Activated T-cell treated with anti-CD3 and anti-CD28 coated beads, Interleukin-2, amount 50 U/mL, for 72 hours (primary cell): ENCODE measurements at places on chromosomes 2 and 18.
A peak's percentile ranks its signal among the peaks of the same experiment; 100 is the strongest.

DNA sequence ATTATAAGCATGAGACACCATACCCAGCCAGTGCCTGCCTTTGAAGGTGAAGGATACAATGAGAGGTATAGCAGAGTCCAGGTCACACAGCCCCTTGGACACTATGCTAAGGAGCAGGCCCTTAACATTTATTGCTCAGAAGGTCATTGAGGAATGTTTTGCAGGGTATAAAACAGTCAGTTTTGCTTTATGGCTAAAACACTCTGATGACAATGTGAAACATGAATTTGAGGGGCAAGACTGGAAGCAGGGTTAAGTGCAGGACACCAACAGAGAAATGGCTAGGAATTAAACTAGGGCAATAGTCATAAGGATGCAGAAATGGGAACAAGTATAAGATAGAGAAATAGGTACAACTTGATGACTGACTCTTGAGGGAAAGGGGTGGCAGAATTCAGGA is 141.1 kb downstream of the METTL4 start:
- DNase-seq, result no peak

GRCh38 chr2:165475277-165476004 is 5.9 kb downstream of the CSRNP3 start:
- no peak for DNase-seq

GRCh38 chr2:67258831-67259230 is 138.3 kb upstream of the ETAA1 start:
- DNase-seq, result no peak

DNA sequence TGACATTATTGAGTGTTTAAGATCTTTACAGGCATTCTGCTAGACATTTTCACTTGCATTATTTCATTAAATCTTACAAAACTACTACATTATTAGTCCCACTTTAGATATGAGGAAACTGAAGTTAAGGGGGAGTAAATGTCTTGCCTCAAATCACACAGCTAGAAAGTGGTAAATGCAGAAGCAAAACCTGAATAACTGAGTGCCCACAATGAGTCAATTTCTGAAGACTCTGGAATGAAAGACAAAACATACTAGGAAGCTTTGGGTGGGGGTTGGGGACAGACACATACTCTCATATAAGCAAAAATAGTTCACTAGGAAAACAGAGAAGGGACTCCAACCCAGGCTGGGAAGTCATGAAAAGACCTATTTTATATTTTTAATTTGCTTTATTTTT is 214.4 kb upstream of the LRATD1 start:
- no peak for DNase-seq

GRCh38 chr18:36809590-36810381 is 19.0 kb downstream of the TPGS2 start:
- peak; percentile 23 for DNase-seq

DNA sequence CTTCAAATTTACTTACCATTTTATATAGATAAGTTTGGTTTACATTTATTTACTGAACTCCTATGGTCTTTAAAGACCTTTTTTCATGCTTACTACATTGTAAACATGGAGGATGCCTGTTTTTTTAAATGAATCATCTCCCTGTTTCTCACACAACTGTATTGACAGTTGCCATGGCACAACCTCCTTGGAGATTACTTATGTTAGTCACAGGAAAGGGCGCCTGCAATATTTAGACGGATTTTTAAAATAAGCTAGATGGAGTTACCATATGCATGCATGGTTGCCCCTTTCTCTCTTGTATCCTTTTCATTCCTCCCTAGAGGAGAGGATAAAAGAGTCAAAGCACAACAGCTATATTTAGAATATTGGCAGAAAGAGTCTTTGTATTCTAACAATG is 34.8 kb upstream of the CCDC102B start:
- DNase-seq, result no peak

GRCh38 chr2:223464071-223464470 is 138.1 kb downstream of the SCG2 start:
- no peak for DNase-seq

DNA sequence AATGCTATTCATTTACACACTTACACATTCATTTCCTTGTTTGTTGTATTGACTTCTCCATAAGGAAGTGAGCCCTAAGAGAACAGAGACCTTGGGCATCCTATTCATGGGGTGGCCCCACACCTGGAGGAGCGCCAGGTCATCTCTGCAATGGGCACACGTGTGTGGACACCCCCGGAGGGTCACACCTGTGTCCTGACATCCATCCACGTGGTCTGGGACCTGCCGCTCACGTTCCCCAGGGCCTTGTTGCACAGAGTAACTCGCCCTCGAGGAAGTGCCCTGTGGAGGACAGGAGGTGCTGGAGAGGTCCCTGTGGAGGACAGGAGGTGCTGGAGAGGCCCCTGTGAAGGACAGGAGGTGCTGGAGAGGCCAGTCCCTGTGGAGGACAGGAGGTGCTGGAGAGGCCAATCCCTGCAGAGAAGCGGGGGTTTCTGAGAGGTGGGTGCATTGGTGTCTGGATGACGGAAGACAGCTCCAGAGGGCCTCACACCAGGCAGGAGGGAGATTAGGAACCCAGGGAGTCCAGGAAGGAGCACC is 73.2 kb upstream of the GPC1 start:
- DNase-seq, result no peak

DNA sequence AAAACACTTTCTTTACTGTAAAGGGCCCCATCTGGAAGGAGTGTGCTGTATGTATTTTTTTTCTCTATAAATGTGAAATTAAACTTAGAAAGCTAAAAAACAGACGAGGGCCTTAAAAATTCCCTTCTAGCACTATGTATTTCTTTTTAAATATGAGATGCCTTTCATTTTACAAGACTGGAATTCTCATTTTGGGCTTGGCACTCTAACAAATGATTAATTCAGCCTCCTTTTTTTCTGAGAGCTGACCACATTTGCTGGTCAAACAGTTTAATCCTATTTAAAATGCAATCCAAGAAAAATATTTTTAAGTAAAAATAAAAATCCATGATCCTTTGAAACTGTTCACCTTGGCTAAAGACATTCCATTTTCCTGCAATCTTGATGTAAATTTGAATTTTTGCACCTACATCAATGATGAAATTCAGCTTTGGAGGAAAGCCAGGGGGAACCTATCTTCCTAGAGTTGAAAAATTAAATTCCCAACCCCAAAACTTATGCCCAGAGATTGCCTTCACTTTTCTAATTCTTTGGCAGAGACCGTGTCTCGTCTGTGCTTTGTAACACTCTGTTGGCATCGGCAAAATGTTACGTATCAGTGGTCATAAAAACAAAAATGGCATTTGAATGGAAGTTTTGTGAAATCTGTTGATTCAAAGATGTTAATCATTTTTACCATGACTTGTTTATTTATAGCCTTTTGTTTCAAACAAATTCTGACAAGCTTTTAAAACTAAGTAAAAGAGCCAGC is 284.5 kb downstream of the ZNF521 start:
- no peak for DNase-seq

GRCh38 chr2:45047301-45047700 is 38.0 kb upstream of the SIX2 start:
- no peak for DNase-seq
